Endodermal cell (in vitro differentiated cells): ENCODE measurements at places on chromosomes 2 and 18.

- H3K36me3 ChIP-seq = no peaks in the 10 kb centered on the region
- no peak for DNase-seq
- no peaks in the 10 kb centered on the region for H3K27me3 ChIP-seq
- H3K4me1 ChIP-seq = no peaks in the 10 kb centered on the region
- no peak overlapping the region for H3K27ac ChIP-seq
Measured at GRCh38 chr2:237278568-237278967, 135.4 kb downstream of the COL6A3 start.

DNA sequence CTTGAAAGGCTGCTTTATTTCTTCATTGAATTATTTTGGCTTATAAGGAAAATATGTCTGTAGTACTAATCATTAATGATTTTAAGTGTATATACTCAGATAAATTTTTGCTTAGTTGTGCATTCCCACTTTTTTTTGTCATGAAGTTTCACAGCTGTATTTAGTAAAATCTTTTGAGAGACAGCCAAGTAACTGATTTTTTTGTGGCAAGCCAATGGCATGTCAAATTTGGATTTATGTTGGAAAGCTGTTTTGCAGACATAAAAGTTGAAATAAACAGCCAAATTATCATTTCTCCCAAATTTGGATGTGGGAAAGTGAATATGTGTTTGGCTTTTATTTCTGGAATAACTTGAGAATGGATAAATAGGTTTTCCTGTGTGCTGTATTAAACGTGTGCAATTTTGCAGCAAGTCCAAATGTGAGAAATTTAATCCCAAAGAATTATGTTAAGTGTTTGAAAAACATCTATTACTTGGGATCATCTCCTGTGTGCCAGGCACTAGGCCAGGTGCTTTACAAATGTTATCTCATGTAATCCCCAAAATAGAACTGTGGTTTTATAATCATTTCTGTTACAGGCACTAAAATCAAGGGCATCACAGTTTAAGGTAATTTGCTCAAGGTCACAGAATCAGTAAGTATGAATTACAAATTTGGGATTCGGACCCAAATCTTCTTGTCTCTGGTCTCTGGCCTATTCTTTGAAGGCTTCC lies 160.4 kb downstream of the PTPRM start:
- no peak for DNase-seq
- peaks cover 8% of the 10 kb centered on the region for H3K4me1 ChIP-seq
- no peak overlapping the region for H3K4me3 ChIP-seq
- peaks cover under 1% of the 10 kb centered on the region for H3K36me3 ChIP-seq
- no peaks in the 10 kb centered on the region for H3K27me3 ChIP-seq
- H3K27ac ChIP-seq = no peak overlapping the region

DNA sequence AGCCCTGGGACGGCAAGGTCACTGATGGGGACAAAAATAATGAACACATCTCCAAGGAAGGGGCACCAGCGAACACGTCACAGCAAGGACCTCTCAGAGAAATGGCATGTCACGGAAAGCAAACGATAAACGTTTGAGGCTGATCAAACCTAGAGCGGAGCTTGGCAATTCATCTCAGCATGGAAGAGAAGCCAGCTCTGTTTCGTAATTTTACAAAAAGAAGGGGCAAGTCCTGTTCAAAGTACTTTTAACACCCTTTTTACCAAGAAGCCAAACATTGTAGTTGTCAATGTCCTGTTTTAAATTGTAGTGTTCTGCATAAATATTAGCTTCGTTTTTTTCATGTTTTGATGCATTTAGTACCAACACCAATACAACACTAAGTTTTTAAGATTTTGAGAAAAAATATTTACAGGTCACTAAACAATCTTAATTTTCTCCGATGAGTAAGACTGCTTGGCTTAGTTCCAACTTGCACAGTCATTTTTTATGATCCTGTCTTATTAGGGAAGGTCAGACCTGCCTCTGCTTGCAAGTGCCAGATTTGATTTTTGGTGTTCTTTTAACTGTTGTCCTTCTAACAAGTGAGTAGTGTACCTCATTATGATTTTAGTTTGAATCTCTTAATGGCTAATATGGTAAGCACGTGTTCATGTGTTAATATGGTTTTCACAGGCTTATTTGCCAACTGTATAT lies 818.5 kb upstream of the SALL3 start:
- no peaks in the 10 kb centered on the region for H3K4me1 ChIP-seq
- H3K27me3 ChIP-seq = no peaks in the 10 kb centered on the region
- no peak overlapping the region for H3K4me3 ChIP-seq
- no peak overlapping the region for H3K27ac ChIP-seq

DNA sequence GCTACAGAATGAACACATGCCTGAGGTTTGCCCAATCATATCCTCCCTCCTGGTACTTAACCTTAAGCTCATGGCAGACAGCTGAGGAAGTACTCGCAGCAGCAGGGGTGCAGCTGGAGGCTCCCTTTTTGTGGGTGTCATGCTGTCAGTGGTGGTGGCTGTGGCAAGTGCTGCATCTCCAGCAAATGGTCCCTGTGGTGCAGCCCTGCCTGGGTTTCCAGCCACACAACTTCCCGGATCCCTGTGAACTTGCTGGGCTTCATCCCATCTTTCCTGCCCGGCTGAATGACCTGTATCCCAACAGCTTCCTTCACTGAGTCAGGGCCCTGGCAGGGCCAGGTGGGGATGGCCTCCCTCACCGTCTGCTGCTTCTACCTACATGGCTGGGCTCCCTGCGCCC lies 5.0 kb downstream of the TMEM185B start:
- H3K36me3 ChIP-seq = peaks cover 13% of the 10 kb centered on the region
- no peaks in the 10 kb centered on the region for H3K4me1 ChIP-seq
- no peak overlapping the region for H3K4me3 ChIP-seq
- no peaks in the 10 kb centered on the region for H3K27me3 ChIP-seq
